ENCODE measurements at places on chromosomes 11 and 22.

DNA sequence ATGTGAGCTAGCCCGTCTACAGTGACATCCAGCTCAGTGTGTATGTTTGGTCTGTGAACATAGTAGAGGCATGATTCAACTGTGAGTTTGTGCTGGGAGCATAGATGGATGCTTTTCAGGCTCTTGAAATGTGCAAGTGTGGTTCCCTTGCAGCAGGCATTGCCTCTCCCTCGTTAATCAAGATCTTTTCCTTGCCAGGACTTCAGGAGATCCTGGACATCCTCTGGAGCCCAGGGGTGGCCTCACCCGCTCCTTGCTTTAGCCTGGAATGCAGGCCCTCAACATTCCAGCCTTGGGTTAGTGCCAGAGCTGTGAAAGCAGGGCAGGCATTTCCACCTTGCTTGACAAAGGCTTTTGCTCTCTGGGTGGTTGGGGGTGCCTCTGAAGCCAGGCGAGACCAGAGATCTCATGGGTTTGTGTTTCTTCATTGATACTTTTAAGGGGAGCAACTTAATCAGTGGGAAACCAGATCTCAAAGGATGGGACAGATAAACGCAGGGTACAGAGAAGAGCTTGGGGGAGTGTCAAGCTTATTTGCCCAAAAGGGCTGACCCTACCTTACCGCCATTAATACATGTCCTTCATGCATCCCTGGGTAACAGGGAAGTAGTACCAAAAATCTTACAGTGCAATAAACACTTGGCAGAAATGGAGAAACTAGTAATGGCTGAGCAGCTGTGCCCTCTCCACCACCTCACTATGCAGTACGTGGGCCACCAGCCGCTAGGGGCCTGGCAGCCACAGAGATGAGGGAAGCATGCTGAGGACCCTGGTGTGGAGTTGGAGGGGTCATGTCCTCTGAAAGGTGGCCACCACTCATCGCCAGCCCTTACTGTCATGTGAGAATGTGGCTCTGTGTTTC, 72.1 kb downstream of the PTPRJ start:
- no peak for DNase-seq

DNA sequence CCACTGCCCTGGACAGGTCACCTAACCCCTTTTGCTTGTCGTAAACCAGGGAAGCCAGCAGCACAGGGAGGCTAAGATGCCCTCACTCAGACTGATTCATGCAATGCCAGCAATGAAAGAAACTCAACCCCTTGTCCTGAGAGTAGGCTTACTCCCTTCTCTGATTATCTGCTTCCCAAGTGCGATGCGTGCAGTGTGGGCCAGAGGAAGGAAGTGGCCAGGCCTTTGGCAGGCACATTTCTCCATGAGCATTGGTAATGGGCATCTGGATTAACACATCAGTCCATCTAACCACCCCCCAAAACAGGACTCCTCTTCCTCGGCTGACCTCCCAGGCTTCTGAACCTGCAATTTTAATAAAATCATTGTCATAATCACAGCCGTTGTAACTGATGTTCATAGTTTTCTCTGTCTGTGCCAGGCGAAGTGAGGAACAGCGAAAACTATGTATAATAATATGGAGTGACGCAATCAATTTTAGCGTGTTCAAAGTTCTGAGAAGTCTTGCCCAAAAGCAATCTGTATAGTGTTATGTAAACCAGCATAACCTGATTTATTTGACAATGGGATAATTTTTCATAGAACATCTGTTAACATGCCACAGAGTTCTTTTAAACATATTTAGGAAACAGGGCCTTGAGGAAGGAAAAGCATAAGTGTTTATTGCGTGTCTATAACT, 33.9 kb downstream of the TST start:
- DNase-seq = no peak

GRCh38 chr11:84468235-84468634, 1158.9 kb downstream of the DLG2 start:
- no peak for DNase-seq

DNA sequence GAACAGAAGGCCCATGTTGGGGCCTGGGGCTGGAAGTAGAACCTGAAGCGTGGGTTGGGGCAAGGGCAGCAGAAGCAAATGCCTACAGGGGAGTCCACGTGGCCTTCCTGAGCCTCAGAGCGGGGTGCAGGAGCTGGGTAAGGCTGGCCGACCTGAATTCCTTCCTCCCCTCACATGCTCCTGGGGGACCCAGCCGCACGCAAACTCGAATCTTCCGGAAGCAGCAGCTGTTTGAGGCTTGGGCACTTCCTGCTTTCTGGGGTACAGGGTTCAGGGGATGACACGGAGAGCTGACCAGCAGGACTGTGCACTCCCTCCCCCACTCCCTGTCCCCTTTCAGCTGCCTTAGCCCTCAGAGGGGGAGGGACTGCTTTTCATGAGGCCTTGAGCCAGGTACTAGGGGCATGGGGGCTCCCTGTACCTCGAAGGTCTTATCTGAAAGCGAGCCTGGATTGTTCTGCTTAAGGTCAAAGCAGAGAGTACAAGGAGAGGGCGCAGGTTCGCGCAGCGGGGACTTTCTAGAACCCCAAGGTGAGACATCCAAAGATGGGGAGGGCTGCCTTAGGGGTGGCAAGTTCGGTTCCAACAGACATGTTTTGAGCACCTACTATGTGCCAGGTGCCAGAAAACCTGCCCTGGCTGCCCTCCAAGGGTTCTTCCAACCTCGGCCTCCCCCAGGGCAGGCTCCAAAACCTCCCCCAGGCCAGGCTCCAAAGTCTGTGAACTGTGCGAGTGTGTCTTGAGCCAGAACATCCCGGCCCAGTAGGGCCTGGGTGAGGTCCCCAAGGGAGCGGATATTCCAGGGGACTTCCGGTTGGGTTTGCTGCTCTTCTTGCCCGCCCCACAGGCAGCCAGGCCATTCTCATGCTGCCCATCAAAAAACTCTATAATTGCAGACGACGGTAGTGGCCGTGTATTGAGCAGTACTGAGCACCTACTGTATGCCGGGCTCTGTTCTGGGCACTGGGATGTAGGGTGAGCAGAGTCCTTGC, 1.7 kb downstream of the NCF4 start:
- DNase-seq = no peak

DNA sequence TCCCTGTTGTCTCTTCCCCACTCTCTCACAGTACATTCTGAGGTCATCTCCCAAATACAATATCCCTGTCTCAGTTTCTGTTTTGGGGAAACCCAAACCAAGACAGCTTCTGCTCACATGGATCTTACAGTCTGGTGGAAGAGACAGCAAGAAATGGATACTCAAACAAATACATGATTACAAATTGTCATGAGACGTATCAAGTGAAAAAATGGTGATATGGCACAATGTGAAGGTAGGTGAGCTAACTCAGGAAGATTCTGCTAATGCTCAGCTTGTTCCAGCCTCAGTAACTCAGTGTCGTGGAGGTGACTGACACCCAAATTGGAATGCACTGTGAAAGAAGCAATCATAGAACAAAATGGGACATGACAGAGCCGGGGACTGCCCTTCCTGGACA, 68.3 kb downstream of the CHST1 start:
- DNase-seq = no peak

- no peak for DNase-seq
Measured at GRCh38 chr11:131762346-131763110, 392.1 kb downstream of the NTM start.

Measured in activated CD4-positive, CD25-positive, alpha-beta regulatory T cell (primary cell).